Activated B cell treated with CpG ODN at 0.5 μM for 24 hours (primary cell): ENCODE measurements at places on chromosomes 5 and 9. TPM values are rescaled to one million over a fixed set of nuclear protein-coding genes. Genes with fewer than 3 reads are reported as not detected.

The PLAC8L1 gene
- 0.37 and 0.78 TPM in 2 replicates for total RNA-seq

The GGTA1 gene
- total RNA-seq: not detected in 2 replicates

The SLC36A3 gene
- total RNA-seq: not detected in 2 replicates

The RLN2 gene
- total RNA-seq: 1.8 and 1.9 TPM in 2 replicates

The PCDHB2 gene
- total RNA-seq: not detected in 2 replicates

The NEUROG1 gene
- not detected in 2 replicates for total RNA-seq

The SPAAR gene
- not detected in 2 replicates for total RNA-seq

The GPSM1 gene
- total RNA-seq: 1.9 and 2.6 TPM in 2 replicates

The KCNMB1 gene
- total RNA-seq: not detected in 2 replicates

The OSMR gene
- 0.04 TPM in 1 of 2 replicates, not detected in the other for total RNA-seq

The IL17B gene
- not detected in 2 replicates for total RNA-seq

The GNE gene
- 18.1 and 19.3 TPM in 2 replicates for total RNA-seq
